ENCODE measurements at places on chromosomes 5 and 9. TPM values are rescaled to one million over a fixed set of nuclear protein-coding genes. Genes with fewer than 3 reads are reported as not detected.

SLC24A2 gene
- total RNA-seq: not detected

PCSK5 gene
- 9.8 TPM for total RNA-seq

DUSP1 gene
- total RNA-seq: 10.3 TPM

DAB2 gene
- total RNA-seq: 25.8 TPM

ADAM19 gene
- 9.3 TPM for total RNA-seq

SLC6A19 gene
- not detected for total RNA-seq

ZCCHC10 gene
- 8.3 TPM for total RNA-seq

CEP78 gene
- 37.8 TPM for total RNA-seq

ACTL7A gene
- total RNA-seq: not detected

SPARC gene
- total RNA-seq: 84.1 TPM

TAF11L13 gene
- not detected for total RNA-seq

SPATA6L gene
- total RNA-seq: 7.1 TPM

ANKRD20A1 gene
- total RNA-seq: not detected

PRSS3 gene
- 1.0 TPM for total RNA-seq

MLLT3 gene
- total RNA-seq: 21.6 TPM

CD74 gene
- total RNA-seq: 41.1 TPM

ZNF300 gene
- total RNA-seq: 3.7 TPM

ATP10B gene
- total RNA-seq: not detected

HSPB3 gene
- not detected for total RNA-seq

PCDHGB2 gene
- total RNA-seq: 0.28 TPM

CNTFR gene
- total RNA-seq: not detected

FGD3 gene
- total RNA-seq: 84.9 TPM

HAUS6 gene
- total RNA-seq: 19.1 TPM

SCGB3A2 gene
- total RNA-seq: not detected

SHISAL2B gene
- not detected for total RNA-seq

PCDHGA4 gene
- not detected for total RNA-seq

TERT gene
- total RNA-seq: 2.2 TPM

COL5A1 gene
- total RNA-seq: 15.2 TPM

SLC22A4 gene
- total RNA-seq: 4.2 TPM

ARHGEF37 gene
- total RNA-seq: 5.5 TPM

QSOX2 gene
- 40.8 TPM for total RNA-seq

TCOF1 gene
- 68.4 TPM for total RNA-seq

CSF1R gene
- total RNA-seq: 0.72 TPM

PCA3 gene
- not detected for total RNA-seq

AIF1L gene
- total RNA-seq: 85.2 TPM

ZNF354B gene
- 11.2 TPM for total RNA-seq

TAF11L5 gene
- not detected for total RNA-seq

STKLD1 gene
- 3.1 TPM for total RNA-seq

LECT2 gene
- not detected for total RNA-seq

CFAP77 gene
- total RNA-seq: not detected

PCDHA6 gene
- not detected for total RNA-seq

TPPP gene
- 0.17 TPM for total RNA-seq

PHF24 gene
- total RNA-seq: not detected

PSIP1 gene
- total RNA-seq: 67.8 TPM

SARDH gene
- total RNA-seq: 11.3 TPM

VLDLR gene
- total RNA-seq: 8.1 TPM

RASEF gene
- 12.8 TPM for total RNA-seq

Data from PC-9 (cell line).